ENCODE measurements at places on chromosomes 4 and X. TPM values are rescaled to one million over a fixed set of nuclear protein-coding genes. Genes with fewer than 3 reads are reported as not detected.

DNA sequence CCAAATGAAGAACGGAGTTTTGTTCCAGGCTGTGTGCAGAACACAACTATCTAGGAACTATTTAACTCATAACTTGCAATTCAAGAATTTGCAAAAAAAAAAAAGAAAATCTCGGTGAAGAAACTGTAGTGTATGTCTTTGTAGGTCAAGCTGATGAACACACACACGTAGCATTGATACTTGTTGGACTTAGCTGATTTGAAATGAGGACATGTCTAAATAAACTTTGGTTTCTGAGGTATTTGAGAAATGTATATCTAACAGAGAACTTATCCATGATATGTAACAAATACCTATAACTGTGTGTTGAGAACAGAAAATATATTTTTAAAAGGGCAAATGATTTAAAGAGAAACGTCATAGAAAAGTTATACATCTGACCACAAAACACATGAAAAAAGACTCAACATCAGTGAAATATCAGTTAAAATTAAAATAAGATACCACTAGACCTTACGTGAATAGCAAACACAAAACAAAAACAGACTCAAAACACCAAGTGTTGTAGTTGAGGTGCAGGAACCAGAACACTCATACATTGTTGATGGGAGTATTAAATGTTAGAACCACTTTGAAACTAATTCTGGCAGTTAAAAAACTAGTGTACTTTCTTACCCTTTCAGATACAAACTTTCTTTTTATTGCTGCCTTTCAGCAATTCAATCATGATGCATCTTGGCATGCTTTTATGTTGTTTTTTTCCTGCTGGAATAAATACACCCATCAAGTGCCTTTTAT lies 1535.8 kb upstream of the PCDH10 start:
- DNase-seq, result no peak

GRCh38 chrX:118530219-118530911 lies 34.8 kb downstream of the DOCK11 start:
- DNase-seq, result no peak

DNA sequence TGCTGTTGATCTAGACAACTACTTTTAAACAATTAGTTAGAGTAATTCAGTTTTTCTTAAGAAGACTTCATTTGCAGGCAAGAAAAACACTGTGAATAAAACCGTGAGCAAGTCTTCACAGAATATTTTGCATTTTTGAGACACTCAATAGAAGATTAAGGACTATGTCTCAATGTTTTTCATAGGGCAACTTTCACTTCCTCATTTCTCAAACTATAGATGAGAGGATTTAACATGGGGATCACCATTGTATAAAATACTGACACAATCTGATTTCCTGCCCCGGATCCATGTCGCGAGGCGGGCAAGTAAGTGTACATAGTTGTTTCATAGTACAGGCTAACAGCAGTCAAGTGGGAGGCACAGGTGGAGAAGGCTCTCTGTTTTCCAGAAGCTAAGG lies 108.8 kb upstream of the IGSF1 start:
- DNase-seq, result no peak

DNA sequence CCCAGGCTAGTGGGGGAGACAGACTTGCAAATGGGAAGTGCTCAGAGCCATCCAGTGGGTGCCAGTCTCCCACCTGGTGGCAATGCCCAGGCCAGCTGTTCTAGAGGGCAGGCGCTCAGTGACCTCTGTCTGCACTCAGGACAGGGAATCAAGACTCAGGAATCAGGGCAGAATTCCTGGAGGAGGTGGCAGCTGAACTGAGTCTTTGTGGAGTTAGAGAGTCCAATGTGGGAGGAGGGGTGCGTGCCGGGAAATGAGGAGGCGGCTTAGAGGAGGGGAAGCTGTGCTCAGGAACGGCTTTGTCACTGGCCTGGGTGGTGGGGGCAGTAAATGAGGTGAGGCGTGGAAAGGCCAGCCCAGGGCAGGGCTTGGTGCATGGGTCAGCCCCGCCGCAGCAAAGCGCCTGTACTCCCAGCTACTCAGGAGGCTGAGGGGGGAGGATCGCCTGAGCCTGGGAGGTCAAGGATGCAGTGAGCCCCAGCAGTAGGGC lies 31.3 kb upstream of the SORCS2 start:
- peak; percentile 32 for DNase-seq

- no peak for DNase-seq
Observed at GRCh38 chr4:113835005-113835404, 73.5 kb upstream of the CAMK2D start.

GRCh38 chr4:13794819-13795565 lies 167.5 kb upstream of the BOD1L1 start:
- DNase-seq, result no peak

NAA11 gene
- polyA plus RNA-seq, result not detected

DNA sequence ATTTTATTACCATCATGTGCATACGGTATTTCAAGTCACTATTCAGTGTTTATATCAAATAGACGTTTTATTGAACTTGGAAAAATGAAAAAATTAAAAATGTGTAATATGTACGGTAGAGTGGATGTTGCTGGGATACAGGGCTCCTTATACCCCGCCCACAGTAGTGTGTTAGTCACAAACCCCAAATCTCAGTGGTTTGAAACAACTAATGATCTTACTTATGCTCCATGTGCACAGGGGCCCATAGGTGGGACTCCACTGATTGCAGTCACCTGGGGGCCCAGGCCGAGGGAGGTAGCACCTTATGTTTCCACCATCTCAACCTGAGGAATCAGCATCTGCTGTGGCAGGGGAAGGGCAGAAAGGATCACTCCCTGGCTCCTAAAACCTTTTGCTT lies 18.1 kb downstream of the LSM6 start:
- no peak for DNase-seq

CXorf65 gene
- not detected for polyA plus RNA-seq

CDS1 gene
- 13.5 TPM for polyA plus RNA-seq

GRCh38 chrX:46325312-46325877 lies 219.8 kb downstream of the ZNF674 start:
- peak; percentile 72 for DNase-seq

DNA sequence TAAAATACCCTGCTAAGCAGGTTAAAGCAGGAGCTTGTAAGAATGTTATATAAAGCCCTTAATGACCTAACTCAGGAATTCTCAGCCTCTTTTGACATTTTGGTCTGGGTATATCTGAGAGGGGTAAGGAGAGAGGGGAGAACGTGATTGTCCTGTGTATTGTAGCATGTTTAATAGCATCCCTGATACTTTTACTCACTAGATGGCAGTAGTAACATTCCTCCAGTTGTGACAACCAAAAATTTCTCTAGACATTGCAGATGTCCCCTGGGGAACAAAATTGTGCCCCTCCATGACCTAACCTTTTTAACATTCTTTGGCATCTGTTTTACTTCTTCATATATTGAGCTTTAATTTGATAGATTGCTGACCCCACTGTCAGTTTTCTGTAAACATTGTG lies 17.9 kb downstream of the SMARCA5 start:
- no peak for DNase-seq

DNA sequence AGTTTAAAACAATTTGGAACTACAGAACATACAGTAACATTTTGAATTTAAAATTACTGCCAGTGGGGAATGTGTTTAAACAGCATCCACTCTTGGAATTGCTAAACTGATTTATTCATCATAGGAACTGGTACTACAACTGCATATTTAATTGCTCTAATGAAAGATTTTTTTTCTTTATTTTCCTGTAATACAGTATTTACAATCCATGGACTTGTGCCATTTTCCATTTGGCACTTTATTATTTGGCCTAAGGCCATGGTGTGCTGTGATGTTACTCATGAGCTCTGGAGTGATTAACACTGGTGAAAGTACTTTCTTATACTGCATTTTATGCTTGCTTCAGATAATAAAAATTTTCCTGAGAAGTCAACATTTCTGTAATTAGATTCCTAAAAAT lies 69.7 kb upstream of the NUDT6 start:
- DNase-seq, result no peak

- DNase-seq, result no peak
Observed at GRCh38 chrX:100413229-100413628, 3.2 kb upstream of the PCDH19 start.

DNA sequence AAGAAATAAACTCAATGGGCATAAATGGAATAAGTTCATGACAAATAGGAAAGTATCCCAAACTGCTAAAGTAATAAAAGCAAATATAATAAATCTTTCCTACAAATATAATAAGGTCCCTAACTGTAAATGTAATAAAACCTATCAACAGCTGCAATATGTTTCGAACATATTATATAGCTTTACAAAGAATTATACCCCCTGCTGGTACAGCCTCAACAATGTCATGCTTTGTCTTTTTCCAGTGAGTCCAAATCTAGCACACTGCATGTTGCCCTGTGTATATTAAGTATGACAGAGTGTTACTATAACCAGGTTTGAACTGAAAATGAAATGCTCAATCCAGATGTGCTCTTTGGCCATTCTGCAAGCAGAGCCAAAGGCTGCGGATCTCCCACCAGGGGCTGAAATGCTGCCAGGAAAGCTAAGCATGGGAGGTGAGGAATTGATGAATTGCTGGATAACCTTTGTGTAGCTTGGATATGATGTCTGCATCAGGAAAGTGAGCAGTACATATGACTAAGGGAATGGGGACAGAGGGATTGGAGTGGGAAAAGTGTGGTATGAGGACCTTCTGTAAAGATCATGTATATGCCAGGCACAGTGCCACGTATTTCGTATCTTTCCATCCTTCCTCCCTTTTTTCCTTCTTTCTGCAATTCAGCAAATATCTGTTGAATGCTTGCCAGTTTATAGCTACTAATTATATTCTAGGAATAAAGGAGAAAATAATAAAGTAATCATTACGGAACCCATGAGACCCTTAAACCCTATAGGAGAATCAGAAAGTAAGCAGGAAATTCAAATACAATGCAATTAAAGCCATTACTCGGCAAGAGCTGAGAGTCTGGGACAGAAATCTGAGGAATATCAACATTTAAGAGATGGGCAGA lies 954.6 kb upstream of the LCORL start:
- DNase-seq, result no peak

- DNase-seq, result no peak
Observed at GRCh38 chr4:32519060-32519459, 1798.9 kb downstream of the PCDH7 start.

- no peak for DNase-seq
Observed at GRCh38 chr4:3362431-3363287, 69.8 kb downstream of the RGS12 start.

DNA sequence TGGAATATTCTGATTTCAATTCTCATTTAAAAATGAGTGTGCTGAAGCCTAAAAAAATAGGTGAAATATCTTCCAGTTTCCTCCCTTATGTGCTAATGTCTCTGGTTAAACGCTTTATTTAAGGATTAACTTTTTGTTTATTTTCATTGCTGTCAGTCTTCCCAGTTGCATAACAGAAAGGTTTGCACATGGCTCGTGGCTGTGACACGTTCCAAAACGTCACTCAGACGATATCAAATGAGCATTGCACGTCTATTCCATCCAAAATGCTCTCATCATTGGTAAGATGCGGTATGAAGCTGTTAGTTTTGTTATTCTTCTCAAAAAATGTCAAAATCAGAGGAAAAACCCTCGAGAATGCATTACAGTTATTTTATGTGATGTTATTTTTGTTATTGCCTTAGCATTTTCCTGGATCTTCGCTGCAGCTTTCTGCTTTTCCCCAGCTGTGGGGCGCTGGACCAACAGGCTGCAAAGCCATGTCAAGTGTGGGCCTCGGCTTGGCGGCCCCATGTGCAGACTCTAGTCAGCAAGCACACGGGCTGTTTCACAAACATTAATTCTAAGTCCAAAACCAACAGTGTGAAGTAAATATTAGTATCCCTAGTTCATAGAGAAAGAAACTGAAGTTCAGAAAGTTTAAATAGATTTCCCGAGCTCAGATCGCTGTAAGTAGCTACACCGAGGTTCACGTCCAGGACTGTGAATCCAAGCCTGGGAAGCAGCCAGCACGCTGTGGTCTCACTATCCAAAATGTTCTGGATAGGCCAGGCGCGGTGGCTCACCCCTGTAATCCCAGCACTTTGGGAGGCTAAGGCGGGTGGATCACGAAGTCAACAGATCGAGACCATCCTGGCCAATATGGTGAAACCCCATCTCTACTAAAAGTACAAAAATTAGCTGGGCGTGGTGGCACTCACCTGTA lies 793.4 kb upstream of the FRG1 start:
- no peak for DNase-seq

- DNase-seq, result peak; percentile 62
Observed at GRCh38 chr4:106502106-106502699, 133.6 kb upstream of the GIMD1 start.

DNA sequence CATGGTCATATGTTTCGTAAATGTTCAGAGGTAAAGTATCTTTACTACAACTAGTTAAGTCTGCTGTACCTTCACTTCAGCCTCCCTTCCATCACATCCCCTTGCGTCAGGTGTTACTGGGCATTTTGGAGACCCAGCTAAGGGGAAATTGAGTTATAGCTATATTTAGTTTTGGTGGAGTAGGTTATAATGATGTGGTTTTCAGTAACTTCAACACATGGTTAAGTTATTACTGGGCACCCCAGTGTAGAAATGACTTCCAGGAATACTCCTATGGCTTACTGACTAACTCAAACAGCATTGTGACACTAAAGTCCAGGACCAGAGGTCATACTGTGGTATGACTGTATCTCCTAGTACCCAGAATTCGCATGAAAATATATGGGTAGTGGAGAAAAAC lies 23.4 kb upstream of the ACSL1 start:
- DNase-seq, result no peak

GRCh38 chr4:111108153-111108552 lies 485.3 kb upstream of the PITX2 start:
- no peak for DNase-seq

DNA sequence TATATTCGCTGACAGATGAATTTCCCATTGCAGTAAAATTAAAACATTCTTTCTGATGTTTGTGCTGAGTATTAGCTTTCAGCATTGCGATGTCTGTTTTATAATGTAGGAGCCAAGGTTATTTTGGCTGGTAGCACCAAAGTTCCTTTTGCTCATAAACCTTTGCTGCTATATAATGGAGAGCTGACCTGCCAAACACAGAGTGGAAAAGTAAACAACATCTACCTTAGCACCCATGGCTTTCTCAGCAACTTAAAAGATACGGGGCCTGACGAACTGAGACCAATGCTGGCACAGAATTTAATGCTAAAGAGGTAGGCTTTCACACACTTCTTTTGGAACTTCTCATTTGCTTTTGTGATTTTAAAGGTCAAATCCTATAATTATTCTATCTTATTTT lies 46.0 kb downstream of the WDR19 start:
- no peak for DNase-seq

GRCh38 chrX:154029439-154029838 lies 9.7 kb upstream of the IRAK1 start:
- no peak for DNase-seq

All from kidney (tissue), 22 donors.